ENCODE measurements at places on chromosomes 7 and 10. TPM values are rescaled to one million over a fixed set of nuclear protein-coding genes. Genes with fewer than 3 reads are reported as not detected.

Gene GHITM
- total RNA-seq, result 197 TPM

DNA sequence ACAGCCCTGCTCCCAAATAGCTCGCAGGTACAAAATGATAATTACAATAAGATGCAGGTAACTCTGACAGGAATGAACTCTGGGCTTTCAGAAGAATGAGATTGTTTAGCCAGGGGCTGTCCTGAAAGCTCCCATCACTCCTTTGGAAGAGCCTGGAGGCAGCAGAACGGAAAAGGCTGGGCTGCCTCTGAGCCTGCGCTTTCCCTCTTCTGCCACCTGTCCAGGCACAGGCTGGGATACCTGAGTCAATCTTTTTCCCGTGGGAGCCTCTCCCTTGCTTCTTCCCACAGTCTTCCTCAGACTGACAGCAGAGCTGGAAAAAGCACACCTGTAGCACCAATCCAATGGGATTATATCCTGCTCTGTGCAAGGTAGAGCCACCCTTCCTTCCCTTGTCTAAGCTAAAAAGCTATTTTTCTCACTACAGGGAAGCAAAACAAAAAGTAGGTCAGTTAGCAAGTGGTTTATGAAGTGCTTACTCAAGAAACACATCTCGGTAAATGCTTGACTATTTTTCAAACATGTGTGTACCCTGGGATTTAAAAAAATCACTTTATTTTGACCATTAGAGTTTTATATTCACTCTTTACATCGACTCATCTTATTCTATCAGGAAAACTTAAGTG lies 12.3 kb upstream of the CUL1 start:
- no peak for DNase-seq
- no peak overlapping the region for H3K27ac ChIP-seq
- peaks cover 6% of the 10 kb centered on the region for H3K4me1 ChIP-seq
- H3K36me3 ChIP-seq, result no peaks in the 10 kb centered on the region
- no peak overlapping the region for H3K4me3 ChIP-seq

DNA sequence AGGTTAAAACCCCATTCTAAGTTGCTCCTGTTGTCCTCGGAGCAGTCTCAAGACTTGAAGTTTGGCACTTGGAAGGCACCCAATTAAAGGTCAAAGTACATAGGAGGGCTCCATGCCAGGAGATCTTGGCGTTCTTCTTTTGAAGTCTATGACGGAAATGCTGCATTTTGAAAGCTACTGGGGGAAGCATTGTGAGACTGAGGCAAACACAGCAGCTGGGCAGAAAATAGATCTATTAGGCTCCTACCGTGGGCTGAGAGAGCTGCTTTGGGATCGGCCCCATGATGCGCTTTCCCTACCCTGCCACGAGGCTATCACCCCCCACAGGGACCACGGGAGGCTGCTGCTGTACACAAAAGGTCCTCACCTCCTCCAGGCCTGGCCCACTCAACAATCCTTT lies 20.0 kb downstream of the KIAA1549 start:
- H3K4me1 ChIP-seq, result peaks cover 2% of the 10 kb centered on the region
- H3K27me3 ChIP-seq, result peaks cover 2% of the 10 kb centered on the region
- H3K36me3 ChIP-seq, result no peaks in the 10 kb centered on the region
- no peak overlapping the region for H3K4me3 ChIP-seq
- no peak overlapping the region for H3K27ac ChIP-seq
- no peak for DNase-seq

Gene PAPSS2
- total RNA-seq, result 0.22 TPM

Gene OR6V1
- not detected for total RNA-seq

GRCh38 chr10:107952649-107953556 lies 788.4 kb upstream of the SORCS1 start:
- H3K4me3 ChIP-seq, result no peak overlapping the region
- H3K36me3 ChIP-seq, result no peaks in the 10 kb centered on the region
- H3K4me1 ChIP-seq, result no peaks in the 10 kb centered on the region

Gene KCNH2
- total RNA-seq, result 0.34 TPM

DNA sequence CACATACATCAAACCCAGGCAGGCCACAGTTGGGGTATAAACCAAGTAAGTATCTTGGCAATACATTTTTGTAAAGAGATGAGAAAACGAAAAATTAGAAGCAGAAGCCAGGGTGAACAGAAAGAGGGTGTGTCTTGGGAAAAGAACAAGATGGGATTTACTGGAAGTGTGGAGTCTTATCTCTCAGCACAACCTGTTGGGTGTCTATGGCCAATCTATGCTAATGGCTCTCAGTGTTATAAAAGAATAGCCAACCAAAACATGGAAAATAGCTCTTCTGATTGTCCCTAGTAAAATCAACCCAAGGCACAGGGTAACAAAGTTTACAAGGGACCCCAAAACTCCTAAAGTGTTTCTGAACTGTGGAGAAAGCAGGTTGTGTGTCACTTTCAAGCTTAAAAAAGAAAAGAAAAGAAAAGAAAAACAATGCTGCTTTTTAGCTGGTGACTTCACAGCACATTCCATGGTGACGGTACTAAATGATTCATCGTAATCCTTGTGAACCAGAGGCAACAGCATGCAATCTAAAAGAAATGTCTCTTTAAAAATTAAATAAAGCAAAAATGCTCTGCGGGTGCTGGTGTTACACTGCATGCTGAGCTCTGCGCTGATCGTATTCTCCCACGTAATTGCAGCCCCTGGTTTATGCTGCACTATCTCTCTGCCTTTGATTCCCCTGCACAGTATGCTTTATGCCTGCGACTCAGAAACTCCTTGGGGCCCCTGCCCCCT lies 100.8 kb downstream of the C10orf90 start:
- DNase-seq, result no peak
- no peaks in the 10 kb centered on the region for H3K36me3 ChIP-seq
- H3K27me3 ChIP-seq, result no peaks in the 10 kb centered on the region
- H3K4me3 ChIP-seq, result no peak overlapping the region
- H3K4me1 ChIP-seq, result no peaks in the 10 kb centered on the region

GRCh38 chr10:15121707-15122106 lies 24.6 kb downstream of the RPP38 start:
- no peak overlapping the region for H3K27ac ChIP-seq
- peaks cover 32% of the 10 kb centered on the region for H3K4me1 ChIP-seq
- H3K36me3 ChIP-seq, result peaks cover 40% of the 10 kb centered on the region
- H3K27me3 ChIP-seq, result no peaks in the 10 kb centered on the region
- DNase-seq, result no peak

GRCh38 chr7:84049071-84049836 lies 145.3 kb downstream of the SEMA3A start:
- H3K27me3 ChIP-seq, result no peaks in the 10 kb centered on the region
- H3K4me1 ChIP-seq, result no peaks in the 10 kb centered on the region
- H3K4me3 ChIP-seq, result no peak overlapping the region
- no peaks in the 10 kb centered on the region for H3K36me3 ChIP-seq
- H3K27ac ChIP-seq, result no peak overlapping the region
- no peak for DNase-seq

Gene CYP51A1
- 72.3 TPM for total RNA-seq

DNA sequence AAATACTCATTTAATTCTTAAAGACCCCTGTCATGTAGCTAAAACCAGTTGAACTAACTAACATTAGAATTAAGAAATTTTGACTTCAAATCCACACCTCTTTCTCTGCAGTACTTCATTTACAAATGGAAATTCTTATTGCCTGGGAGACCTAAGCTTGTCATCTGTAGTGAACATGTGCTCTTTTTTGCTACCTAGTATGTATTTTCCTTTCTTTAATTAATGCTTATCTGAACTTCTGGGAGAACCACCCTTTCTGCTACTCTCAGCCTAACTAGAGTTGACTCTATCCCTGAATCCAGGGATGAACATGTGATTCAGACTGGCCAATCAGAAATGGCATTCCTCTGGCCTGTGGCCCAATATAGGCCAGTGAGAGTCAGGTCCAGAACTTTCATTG lies 75.9 kb upstream of the A1CF start:
- no peaks in the 10 kb centered on the region for H3K36me3 ChIP-seq
- H3K27ac ChIP-seq, result no peak overlapping the region
- H3K27me3 ChIP-seq, result peaks cover 6% of the 10 kb centered on the region
- DNase-seq, result no peak
- no peaks in the 10 kb centered on the region for H3K4me1 ChIP-seq

GRCh38 chr10:2117641-2118040 lies 380.3 kb upstream of the ADARB2 start:
- H3K4me1 ChIP-seq, result no peaks in the 10 kb centered on the region
- H3K36me3 ChIP-seq, result no peaks in the 10 kb centered on the region
- H3K27me3 ChIP-seq, result no peaks in the 10 kb centered on the region
- H3K27ac ChIP-seq, result no peak overlapping the region
- H3K4me3 ChIP-seq, result no peak overlapping the region

Gene RNF148
- total RNA-seq, result not detected

DNA sequence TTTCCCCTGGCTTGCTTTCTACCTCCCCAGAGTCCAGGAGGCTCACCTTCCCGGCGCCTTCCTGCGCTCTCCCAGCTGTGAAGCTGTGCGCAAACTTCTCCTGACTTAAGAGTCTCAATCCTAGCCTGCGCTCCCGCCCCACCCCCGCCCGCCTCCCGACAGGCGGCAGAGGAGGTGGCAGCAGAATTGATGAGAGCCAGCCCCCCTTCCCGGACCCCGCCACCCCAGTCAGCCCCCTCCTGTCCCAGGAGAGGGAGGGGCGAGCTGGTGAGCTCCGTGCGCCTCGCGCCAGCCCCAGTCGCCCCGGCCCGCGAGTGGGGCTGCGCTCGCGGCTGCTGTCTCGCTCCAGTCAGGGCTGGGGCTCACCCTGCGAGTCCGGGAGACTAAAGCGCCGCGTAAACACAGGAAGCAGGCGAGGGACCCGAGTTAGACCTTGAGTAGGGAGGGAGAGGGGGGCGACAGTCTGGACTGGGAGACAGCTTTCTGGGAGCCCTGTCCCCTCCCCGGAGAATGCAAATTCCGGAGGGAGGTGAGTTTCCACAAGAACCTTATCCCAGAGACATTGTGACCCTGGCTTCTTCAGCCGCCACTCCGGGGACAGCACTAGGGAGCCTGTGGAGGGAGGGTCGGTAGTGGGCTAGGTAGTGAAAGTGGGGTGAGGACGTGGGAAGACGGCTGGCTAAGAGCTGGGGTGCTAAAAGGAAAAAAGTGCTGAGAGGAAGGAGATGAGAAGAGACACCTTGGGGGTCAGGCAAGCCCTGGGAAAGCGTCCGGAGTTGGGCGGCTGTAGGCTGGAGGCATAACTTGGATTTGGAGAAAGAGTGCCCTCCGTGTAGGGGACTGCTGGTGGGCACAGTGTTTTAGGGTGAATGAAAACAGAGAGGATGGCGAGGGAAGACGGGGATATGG lies at the start of gene CALCR:
Gene CALCR (minus strand): TSS at position 79 of the 909 bp plus-strand sequence. CDS start 87,743 bp downstream, outside the sequence.
- H3K27me3 ChIP-seq, result peaks cover 22% of the 10 kb centered on the region
- H3K4me1 ChIP-seq, result no peaks in the 10 kb centered on the region
- H3K27ac ChIP-seq, result no peak within 1 kb of the TSS
- DNase-seq, result no peak
- H3K4me3 ChIP-seq, result no peak within 1 kb of the TSS
- no peaks in the 10 kb centered on the region for H3K36me3 ChIP-seq

DNA sequence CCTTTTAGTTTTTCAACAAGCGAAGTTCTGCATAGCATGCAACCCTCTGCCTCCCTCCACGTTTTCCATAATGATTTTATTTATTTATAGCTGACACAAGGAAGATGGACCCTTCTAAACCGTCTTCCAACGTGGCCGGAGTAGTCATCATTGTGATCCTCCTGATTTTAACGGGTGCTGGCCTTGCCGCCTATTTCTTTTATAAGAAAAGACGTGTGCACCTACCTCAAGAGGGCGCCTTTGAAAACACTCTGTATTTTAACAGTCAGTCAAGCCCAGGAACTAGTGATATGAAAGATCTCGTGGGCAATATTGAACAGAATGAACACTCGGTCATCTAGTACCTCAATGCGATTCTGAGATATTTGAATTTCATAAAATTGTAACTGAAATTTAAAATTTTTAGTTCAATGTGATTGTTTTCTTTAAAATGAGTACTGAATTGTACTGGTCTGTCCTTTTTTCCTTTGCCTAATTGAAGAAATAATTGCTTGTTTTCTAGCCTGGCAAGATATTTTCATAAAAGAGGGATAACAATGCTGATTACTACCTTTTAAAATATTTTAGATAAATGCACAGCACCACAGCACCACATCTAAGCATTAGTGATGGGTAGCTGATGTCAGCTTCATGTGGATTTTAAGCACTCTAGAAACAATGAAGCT lies 41.5 kb upstream of the SLC39A12 start:
- no peaks in the 10 kb centered on the region for H3K36me3 ChIP-seq
- no peak for DNase-seq
- no peak overlapping the region for H3K4me3 ChIP-seq
- no peaks in the 10 kb centered on the region for H3K27me3 ChIP-seq
- H3K27ac ChIP-seq, result no peak overlapping the region

Gene SH2B2
- 4.7 TPM for total RNA-seq

DNA sequence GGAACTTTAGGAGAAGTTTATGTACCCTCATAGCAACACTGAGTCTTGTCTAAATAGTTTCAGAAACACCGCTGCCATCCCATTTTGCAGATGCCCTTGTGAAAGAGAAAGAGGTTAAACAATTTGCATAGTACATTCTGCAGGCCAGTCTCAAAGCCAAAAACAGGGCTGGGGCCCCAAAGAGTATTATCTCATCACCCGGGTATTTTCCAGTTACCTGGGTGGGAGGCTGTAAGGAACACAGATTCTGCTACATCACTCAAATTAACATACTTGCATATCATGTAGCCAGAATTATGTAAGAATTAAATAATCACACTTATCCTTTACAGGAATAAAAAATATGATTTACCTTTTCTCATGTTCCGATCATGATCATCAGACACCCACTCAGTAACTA lies 3.1 kb upstream of the FAM171A1 start:
- H3K4me1 ChIP-seq, result peaks cover 8% of the 10 kb centered on the region
- H3K27ac ChIP-seq, result no peak overlapping the region
- no peak overlapping the region for H3K4me3 ChIP-seq

- no peak overlapping the region for H3K27ac ChIP-seq
- DNase-seq, result no peak
- no peak overlapping the region for H3K4me3 ChIP-seq
- no peaks in the 10 kb centered on the region for H3K27me3 ChIP-seq
- no peaks in the 10 kb centered on the region for H3K4me1 ChIP-seq
These were observed 745.1 kb upstream of the LRRTM3 start for GRCh38 chr10:66180581-66181318.

Gene PLPP4
- not detected for total RNA-seq

DNA sequence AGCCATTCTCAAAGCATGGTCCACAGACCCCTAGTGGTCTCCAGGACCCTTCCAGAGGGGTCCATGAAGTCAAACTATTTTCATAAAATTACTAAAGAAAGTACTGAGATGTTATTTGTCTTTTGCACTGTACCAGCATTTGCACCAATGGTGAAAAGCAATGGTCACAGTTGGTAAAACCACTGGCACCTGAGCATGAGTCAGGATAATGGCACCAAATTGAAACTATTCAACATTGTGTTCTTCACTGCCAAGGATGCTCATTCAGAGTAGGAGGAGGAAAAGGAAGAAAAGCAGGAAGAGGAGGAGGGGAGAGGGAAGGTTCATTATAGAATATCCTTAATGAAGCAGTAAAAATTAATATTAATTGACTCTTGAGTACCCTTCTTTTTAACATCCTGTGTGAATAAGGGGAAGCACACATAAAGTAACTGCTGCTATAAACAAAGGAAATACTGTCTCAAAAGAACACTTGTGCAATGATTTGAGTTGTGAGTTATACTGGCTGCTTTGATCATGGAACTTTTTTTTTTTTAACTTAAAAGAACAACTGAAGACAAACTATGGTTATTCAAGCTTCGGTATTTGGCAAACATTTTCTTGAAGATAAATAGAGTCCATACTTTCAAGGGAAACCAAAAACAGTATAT lies 60.2 kb downstream of the MPP7 start:
- H3K4me3 ChIP-seq, result no peak overlapping the region
- DNase-seq, result no peak
- no peak overlapping the region for H3K27ac ChIP-seq
- H3K4me1 ChIP-seq, result peaks cover 20% of the 10 kb centered on the region

- H3K36me3 ChIP-seq, result no peaks in the 10 kb centered on the region
- H3K27ac ChIP-seq, result no peak overlapping the region
- no peak for DNase-seq
- H3K4me1 ChIP-seq, result no peaks in the 10 kb centered on the region
- H3K4me3 ChIP-seq, result no peak overlapping the region
These were observed 32.9 kb upstream of the PHYHIPL start for GRCh38 chr10:59143544-59143943.

Gene SAP25
- total RNA-seq, result 9.9 TPM

Data from activated CD4-positive, alpha-beta memory T cell treated with anti-CD3 and anti-CD28 coated beads for 36 hours (primary cell).